NCI-H1930 (cell line): ENCODE measurements at places on chromosomes 4 and X.

DNA sequence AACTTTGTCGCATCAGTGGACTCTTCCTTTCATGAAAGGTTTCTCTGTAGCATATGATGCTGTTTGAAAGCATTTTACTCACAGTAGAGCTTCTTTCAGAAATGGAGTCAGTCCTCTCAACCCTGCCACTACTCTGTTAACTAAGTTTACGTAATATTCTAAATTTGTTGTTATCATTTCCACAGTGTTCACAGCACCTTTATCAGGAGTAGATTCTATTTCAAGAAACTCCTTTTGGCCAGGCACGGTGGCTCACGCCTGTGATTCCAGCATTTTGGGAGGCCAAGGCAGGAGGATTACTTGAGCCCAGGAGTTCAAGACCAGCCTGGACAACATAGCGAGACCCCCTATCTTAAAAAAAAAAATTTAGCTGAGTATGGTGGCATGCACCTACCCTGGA lies 90.0 kb downstream of the KDM6A start:
- DNase-seq: no peak

DNA sequence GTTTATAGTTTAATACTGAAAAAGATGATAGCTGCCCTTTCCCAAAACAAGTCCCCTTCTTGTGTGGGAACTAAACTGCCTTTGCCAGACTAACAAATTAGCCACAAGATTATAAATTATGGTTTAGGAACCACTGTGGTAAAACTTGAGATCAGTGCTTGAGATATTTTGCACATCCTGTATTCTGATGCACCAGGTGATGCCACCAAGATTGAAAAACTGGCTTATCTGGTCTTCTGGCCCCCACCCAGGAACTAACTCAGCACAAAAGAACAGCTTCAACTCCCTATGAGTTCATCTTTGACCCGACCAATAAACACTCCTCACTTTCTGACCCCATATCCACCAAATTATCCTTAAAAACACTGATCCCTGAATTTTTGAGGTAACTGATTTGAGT lies 36.7 kb upstream of the EFNB1 start:
- no peak for DNase-seq

GRCh38 chrX:141969706-141970105 lies 66.0 kb downstream of the MAGEC1 start:
- DNase-seq: no peak

DNA sequence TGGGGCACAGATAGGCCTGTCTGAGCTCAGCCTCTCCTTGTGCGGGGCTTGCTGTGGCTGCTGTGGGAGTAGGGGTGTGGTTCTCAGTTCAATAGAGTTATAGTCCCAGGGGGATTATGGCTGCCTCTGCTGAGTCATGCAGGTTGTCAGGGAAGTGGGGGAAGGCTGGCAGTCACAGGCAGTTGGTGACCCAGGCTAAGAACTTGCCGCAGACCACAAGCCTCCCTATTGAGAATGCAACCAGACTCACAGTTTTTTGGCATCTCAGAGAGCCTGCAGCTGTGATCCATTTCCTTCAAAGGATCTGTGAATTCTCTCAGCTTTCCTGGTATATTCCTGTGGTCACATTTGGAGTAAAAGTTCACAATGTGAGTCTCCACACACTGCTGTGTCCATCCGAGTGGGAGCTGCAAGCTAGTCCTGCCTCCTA lies 364.9 kb downstream of the ZNF674 start:
- DNase-seq: no peak
